Renal cortex interstitium (tissue), 15 donors: ENCODE measurements at places on chromosomes 2 and 18. TPM values are rescaled to one million over a fixed set of nuclear protein-coding genes. Genes with fewer than 3 reads are reported as not detected.

The PLEKHH2 gene
- 25.3 TPM for polyA plus RNA-seq

The SERPINB12 gene
- not detected for polyA plus RNA-seq

The RAB6C gene
- polyA plus RNA-seq: 0.14 TPM

The SH2D6 gene
- 1.1 TPM for polyA plus RNA-seq

The CHRNG gene
- 1.6 TPM for polyA plus RNA-seq

The HOXD11 gene
- polyA plus RNA-seq: 55.1 TPM

The SLC8A1 gene
- 61.3 TPM for polyA plus RNA-seq

The SP140 gene
- 1.8 TPM for polyA plus RNA-seq

The BCL2 gene
- polyA plus RNA-seq: 27.3 TPM

The MAPK4 gene
- polyA plus RNA-seq: 9.1 TPM

The FAM161A gene
- polyA plus RNA-seq: 24.9 TPM

The ACOXL gene
- polyA plus RNA-seq: 0.69 TPM

The MARCHF4 gene
- polyA plus RNA-seq: 0.11 TPM

The COLEC11 gene
- 1.5 TPM for polyA plus RNA-seq

The ACVR1C gene
- 0.13 TPM for polyA plus RNA-seq

The THSD7B gene
- polyA plus RNA-seq: 2.5 TPM

The NOL4 gene
- polyA plus RNA-seq: 2.6 TPM

The THAP4 gene
- 53.5 TPM for polyA plus RNA-seq

The GCG gene
- polyA plus RNA-seq: not detected

The CDH7 gene
- 20.3 TPM for polyA plus RNA-seq
